Renal cortex interstitium (tissue), 15 donors: ENCODE measurements at places on chromosomes 6 and 20. TPM values are rescaled to one million over a fixed set of nuclear protein-coding genes. Genes with fewer than 3 reads are reported as not detected.

TNF gene
- polyA plus RNA-seq = 0.40 TPM

DNA sequence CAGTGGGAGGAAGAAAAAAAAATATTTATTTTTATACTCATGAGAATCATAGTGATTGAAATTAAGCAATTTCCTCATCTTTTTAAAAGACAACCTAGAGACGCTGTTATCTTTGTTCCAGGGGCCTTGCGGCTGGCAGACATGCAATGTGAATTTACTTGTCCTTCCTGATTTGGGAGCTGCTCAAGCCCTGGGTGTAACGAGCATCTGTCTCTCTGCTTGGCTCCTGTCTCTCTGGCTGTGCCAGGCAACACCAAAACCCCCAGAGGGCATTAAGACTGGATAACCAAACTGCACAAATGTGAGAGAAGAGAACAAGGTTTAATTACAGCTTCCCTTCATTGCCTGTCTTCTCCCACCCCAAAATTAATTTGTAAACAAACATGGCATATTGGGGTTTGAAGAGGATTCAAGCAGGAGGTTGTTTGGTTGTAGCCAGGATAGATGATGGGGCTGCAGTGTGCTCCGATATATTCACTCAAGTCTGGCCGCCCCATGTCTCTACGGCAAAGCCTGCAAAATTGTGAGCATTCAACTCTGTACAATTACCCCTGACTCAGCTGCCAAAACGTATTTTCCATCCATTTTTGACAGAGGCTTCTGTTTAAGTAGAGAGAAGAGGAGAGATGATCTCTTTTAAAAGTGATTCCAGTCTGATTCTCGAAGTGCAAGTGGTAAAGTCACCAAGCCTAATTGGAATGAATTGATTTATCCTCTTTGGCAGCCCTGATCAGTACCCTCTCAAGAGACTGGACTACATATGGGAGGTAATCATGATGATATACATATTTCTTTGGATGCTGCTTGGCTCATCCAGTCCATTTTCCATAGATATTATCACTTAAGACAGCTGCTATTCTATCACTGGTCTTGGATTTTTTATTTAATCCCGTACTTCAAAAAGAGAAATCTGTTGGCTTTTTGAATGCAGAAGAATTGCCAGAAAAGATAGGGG, 170.2 kb downstream of the SLC24A3 start:
- DNase-seq = no peak

GRCh38 chr6:14897831-14898230, 348.0 kb upstream of the JARID2 start:
- DNase-seq = no peak

GRCh38 chr20:64057628-64058498, 5.1 kb upstream of the TCEA2 start:
- no peak for DNase-seq

DNA sequence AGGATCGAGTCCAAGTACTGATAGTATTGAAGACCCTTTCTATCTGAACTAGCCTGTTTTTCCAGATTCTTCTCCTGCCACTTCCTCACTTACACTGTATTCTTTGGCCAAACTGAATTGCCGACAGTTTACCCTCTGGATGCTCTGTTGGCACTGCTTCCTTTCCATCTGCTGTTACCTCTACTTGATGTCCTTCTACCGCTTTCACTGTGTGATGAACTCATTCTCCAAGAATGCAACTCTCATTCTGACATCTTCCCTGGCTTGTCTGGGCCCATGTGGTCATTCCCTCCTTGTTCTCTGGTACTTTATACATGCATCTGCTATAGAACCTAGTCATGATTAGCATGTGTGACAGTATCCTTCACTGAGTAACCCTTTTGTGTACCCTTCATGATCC, 16.3 kb downstream of the RPRD1B start:
- no peak for DNase-seq

COL21A1 gene
- 121 TPM for polyA plus RNA-seq

SPATA2 gene
- polyA plus RNA-seq = 9.3 TPM

WFDC5 gene
- not detected for polyA plus RNA-seq

DNA sequence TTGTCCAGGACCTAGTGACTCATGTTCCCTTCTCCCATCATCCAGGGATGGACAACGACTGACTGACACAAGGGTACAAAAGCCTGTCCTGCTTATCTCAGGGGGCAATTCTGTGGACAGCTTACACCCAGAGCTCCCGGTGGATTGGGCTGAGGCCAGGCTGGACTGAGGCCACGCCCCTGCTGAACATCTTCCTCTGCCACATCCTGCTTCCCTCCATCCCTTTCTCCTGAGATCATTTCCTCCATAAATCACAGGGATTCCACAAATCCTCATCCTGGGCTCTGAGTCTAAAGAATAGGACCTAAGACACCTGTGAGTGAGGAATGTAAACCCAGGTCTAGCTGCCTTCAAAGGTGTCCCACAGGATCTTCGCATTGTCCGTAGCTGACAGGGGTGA, 30.4 kb upstream of the RNF24 start:
- no peak for DNase-seq

GRCh38 chr6:161130541-161130940, 139.0 kb downstream of the MAP3K4 start:
- no peak for DNase-seq

PEX6 gene
- polyA plus RNA-seq = 23.4 TPM

DUSP15 gene
- polyA plus RNA-seq = 17.1 TPM

DNA sequence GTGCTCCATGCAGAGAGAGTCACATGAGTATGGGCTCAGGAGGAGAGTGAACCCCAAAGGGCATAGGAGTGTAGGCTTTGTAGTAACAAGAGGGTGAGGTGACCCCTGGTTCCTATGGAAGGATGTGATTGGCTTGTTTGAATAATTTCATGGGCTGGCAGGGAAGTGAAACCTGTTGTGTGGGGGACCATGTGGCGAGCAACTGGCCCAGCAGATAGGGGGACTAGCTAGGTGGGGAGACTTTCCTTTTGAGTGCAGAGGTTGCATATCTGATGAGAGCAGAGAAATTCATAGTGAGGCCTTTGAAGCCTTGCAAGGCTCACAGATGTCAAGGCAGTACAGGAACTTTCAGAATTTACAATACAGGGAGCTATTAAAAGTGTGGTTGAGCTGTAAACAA, 247.9 kb upstream of the SLC35B3 start:
- no peak for DNase-seq

DNA sequence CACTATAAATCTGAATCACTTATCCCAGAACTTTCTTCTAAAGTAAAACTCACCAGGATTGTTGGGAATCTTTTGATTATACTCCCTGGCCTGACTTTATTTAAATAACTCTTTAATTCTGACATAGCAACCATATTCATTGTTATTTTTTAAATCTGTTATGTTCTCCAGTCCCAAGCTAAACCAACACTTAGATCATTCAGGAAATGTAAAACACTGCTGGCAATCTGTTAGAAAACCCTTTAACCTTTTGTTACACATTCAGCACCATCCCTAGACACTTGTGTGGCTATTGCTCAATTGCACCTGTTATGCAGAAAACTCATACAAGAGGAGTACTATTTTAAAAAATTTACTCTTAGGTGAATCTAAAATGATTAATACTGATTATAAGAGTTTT, 101.8 kb upstream of the NHSL1 start:
- no peak for DNase-seq

- DNase-seq = no peak
Measured at GRCh38 chr6:20711518-20711917, 177.3 kb downstream of the CDKAL1 start.

DNA sequence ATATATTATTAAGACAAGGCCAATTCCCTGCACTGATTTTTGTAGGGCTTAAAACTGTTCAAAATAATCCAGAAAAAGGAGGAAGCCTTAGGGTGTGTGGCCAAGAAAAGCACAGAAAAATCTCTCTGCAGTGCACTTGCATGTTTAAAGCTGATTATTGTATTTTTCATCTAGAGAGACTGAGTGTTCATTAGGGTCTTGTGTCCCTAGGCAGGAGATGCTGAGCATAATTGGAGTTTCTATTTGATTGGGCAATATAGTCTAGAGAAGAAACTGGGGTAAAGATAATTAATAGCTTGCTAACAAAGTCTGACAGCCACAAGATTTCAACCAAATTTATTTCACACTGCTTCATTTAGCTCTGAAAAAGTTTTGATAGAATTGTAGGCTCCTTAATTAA, 2.4 kb downstream of the FLRT3 start:
- no peak for DNase-seq

SLC13A3 gene
- polyA plus RNA-seq = 17.4 TPM

- DNase-seq = no peak
Measured at GRCh38 chr6:56101141-56101553, 146.2 kb downstream of the COL21A1 start.

- no peak for DNase-seq
Measured at GRCh38 chr6:63816982-63817436, 181.4 kb downstream of the PHF3 start.

GRCh38 chr6:160398674-160399271, 50.6 kb downstream of the SLC22A3 start:
- no peak for DNase-seq

GRCh38 chr6:110053395-110054240, 75.5 kb downstream of the GPR6 start:
- peak; percentile 46 for DNase-seq

OR2B6 gene
- polyA plus RNA-seq = 0.32 TPM

- peak; percentile 94 for DNase-seq
Measured at GRCh38 chr20:32474967-32475811, 109.9 kb downstream of the NOL4L start.

DNA sequence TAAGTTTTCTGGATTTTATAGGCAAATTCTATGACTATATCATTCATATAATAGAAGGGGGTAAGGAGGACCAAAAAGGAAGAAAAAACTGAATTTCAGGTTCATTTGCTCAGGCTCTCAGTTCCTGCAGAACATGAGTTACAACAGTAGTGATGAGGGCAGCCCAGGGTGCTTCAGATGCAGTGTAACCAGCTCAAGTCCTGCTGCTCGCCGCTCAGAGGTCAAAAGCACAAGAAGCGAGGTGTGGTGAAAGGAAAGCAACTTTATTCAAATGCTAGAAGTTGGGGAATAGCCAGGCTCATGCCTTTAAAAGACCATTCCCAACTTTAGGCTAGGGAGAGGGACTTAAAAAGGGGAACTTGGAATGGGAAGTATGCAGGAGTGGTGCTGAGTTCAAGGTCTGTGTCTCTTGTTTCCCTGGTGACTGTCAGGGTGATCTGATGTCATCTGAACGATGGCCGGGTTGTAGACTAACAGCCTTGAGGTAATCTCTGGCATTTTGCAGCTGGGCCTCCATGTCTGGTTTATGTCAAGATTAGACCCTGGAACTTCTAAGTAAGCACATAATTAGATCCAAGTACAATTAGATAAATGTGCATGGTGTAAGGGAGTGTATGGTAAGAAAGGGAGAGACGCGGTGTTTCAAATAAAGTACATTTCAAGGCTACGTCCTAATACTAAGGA, 14.5 kb upstream of the SEC63 start:
- no peak for DNase-seq

MSH5 gene
- 22.1 TPM for polyA plus RNA-seq

MPIG6B gene
- 1.6 TPM for polyA plus RNA-seq

- DNase-seq = no peak
Measured at GRCh38 chr6:1600764-1601157, 9.0 kb upstream of the FOXC1 start.

- no peak for DNase-seq
Measured at GRCh38 chr6:119261944-119262284, 87.6 kb downstream of the MAN1A1 start.

GRCh38 chr6:114119056-114119455, 148.1 kb upstream of the HDAC2 start:
- no peak for DNase-seq

GRCh38 chr6:138371720-138372119, 6.0 kb upstream of the SMIM28 start:
- no peak for DNase-seq

DNA sequence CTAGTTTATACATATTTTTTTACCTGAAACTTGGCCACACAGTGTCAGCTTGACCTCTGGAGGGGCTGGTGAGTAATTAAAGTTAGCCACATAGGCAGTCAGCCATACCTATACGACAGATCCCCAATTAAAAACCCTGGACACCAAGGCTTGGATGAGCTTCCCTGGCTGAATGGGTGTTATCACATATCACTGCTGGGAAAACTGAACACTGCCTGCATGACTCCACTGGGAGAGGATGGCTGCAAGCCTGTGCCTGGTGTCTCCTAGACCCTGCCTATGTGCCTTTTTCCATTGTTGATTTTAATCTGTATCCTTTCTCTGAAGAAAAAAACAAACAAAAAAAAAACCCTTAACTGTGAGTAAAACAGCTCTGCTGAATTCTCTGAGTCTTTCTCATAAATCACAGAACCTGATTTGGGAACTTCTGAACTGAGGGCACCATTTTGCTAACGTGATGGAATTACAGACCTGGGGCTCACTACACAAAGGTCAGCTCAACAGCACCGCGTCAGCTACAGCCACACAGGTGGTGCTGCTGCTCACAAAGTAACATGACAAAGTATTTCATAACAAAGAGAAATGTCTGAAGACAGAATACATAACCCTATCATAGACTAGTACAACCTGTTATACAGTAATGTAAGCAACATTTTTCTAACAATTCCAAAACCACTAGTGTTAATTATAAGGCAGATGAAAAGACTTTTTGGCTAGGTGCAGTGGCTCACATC, 97.0 kb downstream of the SLC23A2 start:
- DNase-seq = no peak

DNA sequence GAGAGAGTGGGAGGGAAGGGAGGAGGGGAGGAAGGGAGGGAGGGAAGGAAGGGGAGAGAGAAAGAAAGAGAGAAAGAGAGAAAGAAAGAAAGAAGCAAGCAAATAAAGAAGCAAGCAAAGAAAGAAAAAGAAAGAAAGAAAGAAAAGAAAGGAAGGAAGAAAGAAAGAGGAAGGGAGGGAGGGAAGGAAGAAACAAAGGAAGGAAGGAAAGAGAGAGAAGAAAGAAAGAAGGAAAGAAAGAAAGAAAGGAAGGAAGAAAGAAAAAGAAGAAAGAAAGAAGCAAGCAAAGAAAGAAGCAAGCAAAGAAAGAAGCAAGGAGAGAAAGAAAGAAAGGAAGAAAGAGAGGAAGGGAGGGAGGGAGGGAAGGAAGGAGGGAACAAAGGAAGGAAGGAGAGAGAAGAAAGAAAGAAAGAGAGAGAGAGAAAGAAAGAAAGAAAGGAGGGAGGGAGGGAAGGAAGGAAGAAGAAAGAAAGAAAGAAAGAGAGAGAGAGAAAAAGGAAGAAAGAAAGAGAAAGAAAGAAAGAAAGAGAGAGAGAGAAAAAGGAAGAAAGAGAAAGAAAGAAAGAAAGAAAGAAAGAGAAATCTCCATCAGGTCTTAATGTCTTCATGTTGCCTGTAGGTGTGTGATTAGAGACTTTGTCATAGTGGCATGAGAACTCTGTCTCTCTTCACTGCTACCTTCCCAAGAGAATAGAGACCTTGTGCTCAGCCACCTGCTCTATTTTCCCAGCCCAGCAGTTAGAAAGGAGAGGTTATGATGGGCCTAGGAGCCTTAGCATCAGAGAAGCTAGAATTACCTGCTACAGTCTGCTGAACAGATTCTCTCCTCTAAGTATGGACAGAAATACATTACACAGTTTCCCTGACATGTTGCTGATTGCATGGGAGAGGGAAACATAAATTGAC, 5.0 kb downstream of the SEMG1 start:
- DNase-seq = no peak
